Ascending aorta (tissue), 2 donors: ENCODE measurements at places on chromosomes 3 and 15. TPM values are rescaled to one million over a fixed set of nuclear protein-coding genes. Genes with fewer than 3 reads are reported as not detected.

DNA sequence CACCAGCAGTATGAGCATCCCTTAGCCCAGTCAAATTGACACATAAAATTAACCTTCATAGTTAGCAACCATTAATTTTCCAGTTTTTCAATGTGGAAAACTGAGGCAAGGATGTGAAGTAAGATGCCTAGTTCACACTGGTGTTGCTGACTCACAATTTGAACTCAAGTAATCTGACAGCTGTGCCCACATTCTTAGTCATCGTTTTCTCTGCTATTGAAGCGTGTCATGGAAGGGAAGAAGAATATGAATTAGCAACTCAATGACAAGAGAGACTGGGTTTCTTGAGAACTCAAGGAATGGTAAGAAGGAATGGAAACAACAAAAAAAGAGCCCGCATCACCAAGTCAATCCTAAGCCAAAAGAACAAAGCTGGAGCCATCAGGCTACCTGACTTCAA is 261.4 kb downstream of the EPHA3 start:
- DNase-seq = no peak

- no peak for DNase-seq
These were observed 155.2 kb downstream of the GSK3B start for GRCh38 chr3:119939077-119939476.

- no peak for DNase-seq
These were observed 7.6 kb downstream of the C15orf39 start for GRCh38 chr15:75209289-75209676.

- no peak for DNase-seq
These were observed 279.3 kb upstream of the THBS1 start for GRCh38 chr15:39301589-39301999.

DNA sequence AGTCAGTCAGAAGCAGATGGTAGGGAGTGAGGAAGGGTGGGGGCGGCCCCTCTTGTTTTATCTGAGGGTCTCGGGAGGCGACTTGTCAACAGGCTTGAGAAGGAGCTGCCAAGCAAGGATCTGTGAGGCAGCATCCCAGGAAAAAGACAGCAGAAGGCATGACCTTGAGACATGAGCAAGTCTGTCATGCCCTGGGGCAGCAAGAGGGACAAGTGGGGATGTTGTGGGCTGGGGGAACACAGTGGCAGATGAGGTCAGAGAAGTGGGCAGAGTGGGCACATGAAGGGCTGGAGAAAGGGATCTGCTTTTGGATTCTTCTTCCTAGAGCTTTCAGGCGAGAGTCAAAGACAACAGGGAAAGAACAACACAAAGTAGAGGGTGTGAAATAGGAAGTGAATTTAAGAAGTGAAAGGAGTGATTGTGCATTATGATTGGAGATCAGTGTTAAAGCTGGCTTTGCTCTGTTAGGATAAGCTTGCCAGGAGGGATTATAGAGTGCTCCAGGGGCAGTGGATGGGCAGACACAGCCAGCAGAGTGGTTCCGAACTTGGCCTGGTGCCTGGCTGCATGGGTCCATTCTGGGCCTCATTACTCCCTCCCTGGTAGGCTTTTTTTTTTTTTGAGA is 73.3 kb downstream of the USP13 start:
- no peak for DNase-seq

- no peak for DNase-seq
These were observed 57.8 kb downstream of the IMPG2 start for GRCh38 chr3:101262393-101263240.

DNA sequence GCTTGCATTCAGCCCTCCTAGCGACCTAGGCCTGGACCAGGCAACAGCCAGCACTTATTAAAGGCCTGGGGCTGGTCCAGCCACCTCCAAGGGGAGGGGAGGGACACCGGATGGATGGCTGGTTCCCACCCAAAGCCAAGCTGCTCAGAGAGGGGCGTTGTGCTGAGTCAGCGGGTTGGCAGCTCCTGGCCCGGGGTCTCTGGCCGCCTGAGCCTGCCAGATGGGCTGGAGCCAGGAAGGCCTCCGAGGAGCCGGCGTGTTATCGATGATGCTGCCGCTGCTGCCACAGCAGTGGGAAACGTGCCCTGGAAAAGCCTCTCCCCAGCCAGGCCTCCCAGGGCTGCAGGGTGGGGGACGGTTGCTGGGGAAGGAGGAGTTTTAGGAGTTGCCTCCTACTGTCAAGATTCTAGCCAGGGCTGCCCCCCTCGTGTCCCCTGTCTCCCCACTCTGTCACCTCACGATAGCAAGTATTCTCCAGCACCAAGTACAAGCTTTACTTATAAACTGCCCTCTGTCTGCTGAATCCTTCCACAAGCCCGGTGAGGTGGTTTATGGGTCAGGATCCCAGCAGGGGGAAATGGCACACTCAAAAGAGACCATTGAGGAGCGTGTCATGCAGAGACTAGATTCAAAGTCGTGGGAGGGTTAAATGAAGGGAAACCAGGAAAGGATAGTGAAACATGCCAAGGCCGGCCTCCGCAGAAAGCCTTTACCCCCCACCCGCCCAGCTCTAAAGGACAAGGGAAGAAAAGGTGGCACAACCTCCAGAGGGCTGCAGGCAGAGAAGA is 43.2 kb upstream of the TSEN2 start:
- no peak for DNase-seq

- DNase-seq = no peak
These were observed 1.6 kb downstream of the BTBD1 start for GRCh38 chr15:83065431-83065830.

DNA sequence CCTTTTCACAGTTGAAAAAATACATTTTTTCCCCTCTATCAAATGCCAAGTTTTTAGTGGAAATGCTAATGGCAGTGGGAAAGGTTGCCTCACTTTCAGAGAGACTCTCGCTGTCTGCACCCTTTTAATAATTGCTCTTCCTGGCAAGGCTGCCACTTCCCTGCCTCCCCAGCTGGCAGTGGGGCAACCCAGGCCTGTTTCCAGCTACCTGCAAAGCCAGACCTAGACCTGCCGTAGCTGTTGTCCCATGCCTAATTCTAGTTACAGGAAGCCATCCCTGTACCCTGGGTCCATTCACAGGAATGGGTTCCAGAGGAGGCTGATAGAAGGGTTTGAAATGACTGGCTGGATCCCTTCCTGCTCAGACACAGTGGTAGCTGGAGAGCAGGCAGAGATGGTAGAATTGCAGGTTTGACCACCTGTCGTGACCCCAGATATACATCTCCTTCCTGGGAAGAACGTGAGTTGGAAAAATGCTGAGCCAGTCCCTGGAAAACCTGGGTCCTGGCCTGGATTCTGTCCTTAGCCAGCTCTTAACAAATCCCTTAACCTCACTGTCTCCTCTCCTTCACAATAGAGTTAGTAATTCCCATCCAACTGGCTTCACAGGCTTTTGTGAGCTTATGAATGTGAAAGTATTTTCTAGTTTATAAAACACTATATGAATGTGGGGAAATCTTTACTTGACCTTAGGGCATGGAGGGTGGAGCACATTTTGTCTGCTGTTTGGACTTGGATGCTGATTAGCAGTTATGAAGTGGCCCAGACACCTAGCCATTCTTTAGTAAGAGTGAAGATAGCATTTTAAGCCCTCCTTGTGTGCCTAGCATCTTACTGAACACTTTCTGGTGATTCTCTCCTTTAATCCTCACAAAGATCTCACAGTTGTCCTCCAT is 12.9 kb upstream of the ALPK3 start:
- no peak for DNase-seq

The AP3B2 gene
- total RNA-seq = not detected

The CFAP44 gene
- total RNA-seq = 1.6 TPM
